HFFc6 (cell line): ENCODE measurements at places on chromosomes 4 and X. TPM values are rescaled to one million over a fixed set of nuclear protein-coding genes. Genes with fewer than 3 reads are reported as not detected.

GRCh38 chrX:17476411-17476810, 101.4 kb downstream of the NHS start:
- DNase-seq, result no peak
- peaks cover 25% of the 10 kb centered on the region for H3K4me1 ChIP-seq
- H3K36me3 ChIP-seq, result no peaks in the 10 kb centered on the region
- no peaks in the 10 kb centered on the region; the same call in none of the 2 replicates for H3K27me3 ChIP-seq
- H3K27ac ChIP-seq, result no peak overlapping the region
- no peak overlapping the region for H3K4me3 ChIP-seq

DNA sequence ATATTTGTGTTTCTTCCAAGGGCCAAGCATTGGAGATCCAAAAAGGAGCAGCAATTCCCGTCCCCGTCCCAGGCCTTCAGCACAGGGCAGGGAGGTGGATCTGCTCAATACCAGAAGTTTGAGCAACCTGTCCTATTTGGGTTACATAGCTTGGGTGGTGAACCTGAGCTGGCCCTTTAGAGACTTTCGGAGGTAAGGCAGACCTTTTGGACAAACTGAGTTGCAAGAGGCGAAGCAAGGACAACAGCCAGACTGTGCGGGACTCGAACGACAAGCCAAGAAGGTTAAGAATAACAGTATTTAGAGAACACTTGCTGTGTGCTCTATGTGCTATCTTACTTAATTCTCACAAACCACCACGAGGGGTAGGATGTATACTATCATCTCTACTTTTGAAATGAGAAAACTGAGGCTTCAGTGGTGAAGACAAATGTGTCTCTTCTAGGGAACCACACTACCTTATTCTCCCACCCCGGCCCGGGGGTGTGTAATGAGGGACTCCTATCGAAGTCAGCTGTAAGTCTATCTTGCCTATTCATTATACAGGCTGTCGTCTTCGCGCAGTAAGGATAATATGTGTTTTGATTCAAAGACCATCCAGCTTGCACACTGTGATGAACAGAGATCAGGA, 1.3 kb downstream of the NOP14 start:
- no peaks in the 10 kb centered on the region for H3K27me3 ChIP-seq
- peaks cover 50% of the 10 kb centered on the region for H3K4me1 ChIP-seq
- DNase-seq, result no peak
- peak overlapping the region; percentile 94 for H3K27ac ChIP-seq

GRCh38 chr4:17667253-17667652, 52.8 kb downstream of the MED28 start:
- DNase-seq, result no peak
- no peak overlapping the region for H3K27ac ChIP-seq
- peaks cover 7% of the 10 kb centered on the region for H3K27me3 ChIP-seq
- H3K4me1 ChIP-seq, result no peaks in the 10 kb centered on the region
- H3K4me3 ChIP-seq, result no peak overlapping the region

DNA sequence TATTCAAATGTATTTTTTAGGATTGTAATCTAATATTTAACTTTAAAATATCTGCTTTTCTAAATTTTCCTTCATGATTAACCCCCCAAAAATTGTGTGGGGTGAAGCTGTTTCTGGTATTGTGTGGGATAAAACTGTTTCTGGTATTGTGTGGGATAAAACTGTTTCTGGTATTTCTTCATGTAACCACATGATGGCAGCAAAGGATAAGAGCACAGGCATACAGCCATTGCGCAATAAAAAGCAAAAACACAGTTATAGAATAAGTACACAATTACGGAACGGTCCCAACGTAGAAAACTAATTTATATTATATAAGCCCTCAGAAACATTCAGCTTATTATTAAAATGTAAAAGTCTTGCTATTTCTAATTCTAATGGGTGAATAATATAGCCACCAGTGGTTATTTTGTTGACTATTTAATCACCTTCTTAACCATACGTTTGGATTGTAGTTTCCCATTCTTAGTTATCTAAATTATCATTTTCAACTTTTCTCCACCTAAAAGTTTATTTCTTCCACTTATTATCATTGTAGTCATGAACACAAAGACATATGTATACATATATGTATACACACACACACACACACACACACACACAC, 333.9 kb upstream of the FSTL5 start:
- no peak overlapping the region for H3K4me3 ChIP-seq
- peak; percentile 33 for DNase-seq
- no peaks in the 10 kb centered on the region for H3K27me3 ChIP-seq
- no peaks in the 10 kb centered on the region for H3K4me1 ChIP-seq
- no peaks in the 10 kb centered on the region for H3K36me3 ChIP-seq

SH2D1A gene
- not detected in 3 replicates for total RNA-seq
